ENCODE measurements at places on chromosomes 4 and X. TPM values are rescaled to one million over a fixed set of nuclear protein-coding genes. Genes with fewer than 3 reads are reported as not detected.

The GYG2 gene
- polyA plus RNA-seq = 17.4 TPM

The GASK1B gene
- polyA plus RNA-seq = 27.9 TPM

The CYBB gene
- 11.6 TPM for polyA plus RNA-seq

The CLDN22 gene
- polyA plus RNA-seq = not detected

The NKRF gene
- 16.5 TPM for polyA plus RNA-seq

The SPACA5 gene
- not detected for polyA plus RNA-seq

The GDI1 gene
- 129 TPM for polyA plus RNA-seq

The HSFX2 gene
- polyA plus RNA-seq = 0.30 TPM

The ZNF732 gene
- polyA plus RNA-seq = 3.5 TPM

The SATL1 gene
- 0.61 TPM for polyA plus RNA-seq

The GAGE12E gene
- not detected for polyA plus RNA-seq

The KIAA1210 gene
- 1.3 TPM for polyA plus RNA-seq

The SULT1B1 gene
- 0.51 TPM for polyA plus RNA-seq

The HSD17B13 gene
- 0.64 TPM for polyA plus RNA-seq

The NALF2 gene
- polyA plus RNA-seq = 0.81 TPM

The JADE1 gene
- polyA plus RNA-seq = 51.2 TPM

The MAGEB2 gene
- polyA plus RNA-seq = not detected

The RXFP1 gene
- polyA plus RNA-seq = 0.33 TPM

The SNX25 gene
- polyA plus RNA-seq = 22.2 TPM

The STK26 gene
- 9.8 TPM for polyA plus RNA-seq

The LGI2 gene
- 23.8 TPM for polyA plus RNA-seq

The CT47B1 gene
- polyA plus RNA-seq = not detected

The PTTG2 gene
- polyA plus RNA-seq = not detected

The FABP2 gene
- 0.70 TPM for polyA plus RNA-seq

The PDLIM3 gene
- polyA plus RNA-seq = 3.8 TPM

The POU3F4 gene
- polyA plus RNA-seq = 7.7 TPM

The RGN gene
- 30.8 TPM for polyA plus RNA-seq

The RTL5 gene
- polyA plus RNA-seq = 22.7 TPM

The AMTN gene
- polyA plus RNA-seq = not detected

The DCAF8L1 gene
- polyA plus RNA-seq = not detected

The SCML1 gene
- polyA plus RNA-seq = 38.0 TPM

The HNRNPDL gene
- 644 TPM for polyA plus RNA-seq

The LPAR4 gene
- 22.6 TPM for polyA plus RNA-seq

The HELT gene
- polyA plus RNA-seq = 0.16 TPM

Data from left renal cortex interstitium (tissue), 4 donors.